ENCODE measurements at places on chromosomes 2 and 18.

DNA sequence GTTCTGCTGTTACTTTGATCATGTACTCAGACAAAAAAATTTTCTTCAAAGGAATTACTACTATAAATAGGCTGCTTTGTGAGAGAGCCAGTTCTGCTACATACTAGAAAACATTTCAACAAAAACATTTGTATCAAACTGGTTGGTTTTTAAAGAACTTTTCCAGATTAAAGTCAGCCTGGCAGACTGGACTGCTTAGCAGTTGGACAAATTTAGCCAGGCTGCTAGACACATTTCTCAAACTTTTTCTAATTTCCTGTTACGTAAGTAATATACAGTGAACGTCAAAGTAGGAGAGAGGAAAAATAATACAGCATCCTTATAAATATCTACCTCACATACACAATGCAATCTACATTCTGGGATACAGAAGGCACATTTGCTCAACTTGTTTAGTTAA lies 109.5 kb downstream of the SP3 start:
- DNase-seq, result no peak

GRCh38 chr2:211454679-211455078 lies 898.3 kb downstream of the CPS1 start:
- DNase-seq, result no peak

- DNase-seq, result no peak
These were observed 61.2 kb downstream of the ITGA6 start for GRCh38 chr2:172488556-172488955.

DNA sequence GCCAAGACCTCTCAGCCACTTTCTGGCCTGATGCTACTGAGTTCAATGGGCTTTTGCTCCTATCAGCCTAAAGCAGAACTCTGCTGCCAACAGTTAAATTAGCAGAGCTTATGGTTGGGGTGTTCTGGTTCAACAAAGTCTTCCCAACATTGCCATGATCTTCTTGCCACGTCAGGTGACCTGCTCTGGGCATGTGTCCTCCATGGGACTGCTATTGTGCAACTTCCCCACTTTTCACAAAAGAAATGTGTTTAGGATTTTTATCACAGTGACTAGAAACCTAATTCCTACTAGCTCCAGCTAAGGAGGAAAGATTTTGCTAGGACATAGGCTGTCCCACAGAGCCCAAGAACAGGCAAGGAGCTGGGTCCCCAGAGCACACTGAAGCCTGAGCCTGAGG lies 56.4 kb downstream of the ALK start:
- no peak for DNase-seq

DNA sequence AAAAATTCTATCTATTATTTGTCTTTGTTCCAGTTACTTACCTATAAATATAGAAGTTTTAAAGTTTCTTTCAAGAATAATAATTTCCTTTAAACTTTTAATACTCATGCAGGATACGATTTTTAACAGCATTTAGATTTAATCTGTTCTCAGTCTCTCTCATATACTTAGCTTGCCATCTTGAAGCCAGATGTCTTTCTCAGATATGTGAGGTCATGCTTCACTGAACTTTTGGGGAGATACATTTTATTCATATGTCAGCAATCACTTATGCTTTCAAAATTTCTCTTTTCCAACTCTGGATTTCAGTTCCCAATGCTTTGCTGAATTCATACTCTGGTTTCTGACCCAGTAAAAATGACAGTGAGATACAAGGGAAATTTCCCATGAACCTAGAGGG lies 66.5 kb upstream of the CCDC178 start:
- DNase-seq, result peak; percentile 75

GRCh38 chr2:141957321-141957720 lies 173.5 kb downstream of the LRP1B start:
- no peak for DNase-seq

GRCh38 chr2:112627060-112628040 lies 18.4 kb upstream of the SLC20A1 start:
- peak; percentile 46 for DNase-seq

DNA sequence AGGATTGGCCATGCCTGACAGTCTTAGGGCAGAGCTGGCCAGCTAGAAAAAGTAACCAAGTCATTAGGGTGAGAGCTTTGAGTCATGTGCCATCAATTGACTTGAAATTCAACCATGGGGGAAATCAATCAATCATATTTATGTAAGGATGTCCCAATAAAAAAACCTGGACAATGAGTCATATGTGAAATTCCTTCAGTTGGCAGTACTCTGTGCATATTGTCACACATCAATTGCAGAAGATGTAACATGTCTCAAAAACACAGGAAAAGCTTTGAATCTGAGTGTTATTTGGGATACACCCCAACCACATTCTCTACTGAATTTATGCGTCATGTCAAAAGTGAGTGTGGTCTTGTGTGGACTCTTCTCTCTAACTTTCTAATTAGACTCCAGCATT lies 1004.1 kb upstream of the NRXN1 start:
- DNase-seq, result no peak

GRCh38 chr2:101348883-101349282 lies 38.4 kb downstream of the CREG2 start:
- DNase-seq, result no peak

- DNase-seq, result no peak
These were observed 858.5 kb upstream of the PIK3C3 start for GRCh38 chr18:41096504-41096903.

GRCh38 chr2:219215871-219216534 lies 2.8 kb downstream of the ABCB6 start:
- DNase-seq, result no peak

- no peak for DNase-seq
These were observed 29.5 kb downstream of the METTL8 start for GRCh38 chr2:171404261-171404660.

GRCh38 chr2:106931717-106932335 lies 45.9 kb upstream of the ST6GAL2 start:
- no peak for DNase-seq

All from skin of body (tissue), 3 donors.